ENCODE measurements at places on chromosomes 4 and X. TPM values are rescaled to one million over a fixed set of nuclear protein-coding genes. Genes with fewer than 3 reads are reported as not detected.

GRCh38 chrX:114962209-114962608 lies 55.2 kb downstream of the IL13RA2 start:
- no peaks in the 10 kb centered on the region for H3K36me3 ChIP-seq
- H3K4me1 ChIP-seq, result no peaks in the 10 kb centered on the region
- no peak overlapping the region for H3K27ac ChIP-seq
- H3K27me3 ChIP-seq, result no peaks in the 10 kb centered on the region
- H3K4me3 ChIP-seq, result no peak overlapping the region

GRCh38 chrX:120604361-120604782 lies 471 bp downstream of the MCTS1 start:
- no peaks in the 10 kb centered on the region for H3K36me3 ChIP-seq
- H3K27ac ChIP-seq, result peak overlapping the region; percentile 89
- H3K4me3 ChIP-seq, result peak overlapping the region; percentile 73
- peak; percentile 5 for DNase-seq
- peaks cover 22% of the 10 kb centered on the region for H3K4me1 ChIP-seq
- H3K27me3 ChIP-seq, result no peaks in the 10 kb centered on the region

- no peak for DNase-seq
- no peak overlapping the region for H3K27ac ChIP-seq
- no peak overlapping the region for H3K4me3 ChIP-seq
- peaks cover 10% of the 10 kb centered on the region for H3K4me1 ChIP-seq
- no peaks in the 10 kb centered on the region for H3K27me3 ChIP-seq
These were observed 139.3 kb downstream of the GPR143 start for GRCh38 chrX:9626379-9626778.

GRCh38 chr4:168646001-168646768 lies 149.3 kb downstream of the PALLD start:
- H3K4me1 ChIP-seq, result no peaks in the 10 kb centered on the region
- DNase-seq, result no peak
- H3K27me3 ChIP-seq, result no peaks in the 10 kb centered on the region
- no peak overlapping the region for H3K4me3 ChIP-seq

DNA sequence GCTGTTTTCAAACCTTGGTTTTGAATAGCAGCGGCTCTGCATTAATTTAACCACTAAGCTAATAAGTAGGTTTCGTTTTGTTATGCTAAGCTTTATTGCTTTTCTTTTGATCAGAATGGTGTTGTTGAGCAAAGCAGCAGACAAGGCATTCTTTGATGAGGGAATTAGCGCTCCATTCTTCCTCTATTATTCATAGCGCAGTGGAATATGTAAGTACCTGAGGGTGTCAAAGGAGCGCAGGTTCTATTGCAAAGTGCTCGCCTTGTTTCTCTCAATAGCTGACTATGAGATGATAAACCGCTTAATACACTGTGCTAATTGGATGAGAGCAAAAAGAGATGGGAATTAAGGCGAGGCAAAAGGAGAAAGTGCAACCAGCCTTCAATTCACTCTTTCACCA lies 16.3 kb downstream of the ARX start:
- H3K27ac ChIP-seq, result no peak overlapping the region
- DNase-seq, result no peak
- no peaks in the 10 kb centered on the region for H3K36me3 ChIP-seq
- peaks cover 11% of the 10 kb centered on the region for H3K4me1 ChIP-seq
- H3K27me3 ChIP-seq, result no peaks in the 10 kb centered on the region

- no peaks in the 10 kb centered on the region for H3K36me3 ChIP-seq
- H3K27me3 ChIP-seq, result peaks cover 18% of the 10 kb centered on the region
These were observed 22.5 kb upstream of the TRIM2 start for GRCh38 chr4:153181700-153182099.

DNA sequence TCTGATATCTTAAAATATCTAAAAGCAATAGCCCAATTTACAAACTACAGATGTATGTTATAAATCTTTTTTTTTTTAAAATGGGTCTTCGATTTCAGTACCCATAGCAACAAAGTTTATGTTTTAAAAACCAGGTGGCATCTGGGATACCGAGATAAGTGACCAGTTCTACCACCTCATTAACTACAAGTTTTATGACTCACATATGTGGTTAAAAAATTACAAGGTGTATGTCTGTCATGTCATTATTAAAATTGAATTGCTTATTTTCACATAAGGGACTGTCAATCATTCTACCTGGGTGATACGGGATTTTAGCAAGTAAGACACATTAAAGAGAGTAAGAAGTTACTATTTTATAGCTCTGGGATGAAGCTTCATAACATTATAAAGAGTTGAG lies 192.0 kb upstream of the ETNPPL start:
- no peaks in the 10 kb centered on the region for H3K36me3 ChIP-seq
- no peaks in the 10 kb centered on the region for H3K4me1 ChIP-seq
- H3K4me3 ChIP-seq, result no peak overlapping the region
- H3K27me3 ChIP-seq, result no peaks in the 10 kb centered on the region
- DNase-seq, result no peak
- no peak overlapping the region for H3K27ac ChIP-seq

DNA sequence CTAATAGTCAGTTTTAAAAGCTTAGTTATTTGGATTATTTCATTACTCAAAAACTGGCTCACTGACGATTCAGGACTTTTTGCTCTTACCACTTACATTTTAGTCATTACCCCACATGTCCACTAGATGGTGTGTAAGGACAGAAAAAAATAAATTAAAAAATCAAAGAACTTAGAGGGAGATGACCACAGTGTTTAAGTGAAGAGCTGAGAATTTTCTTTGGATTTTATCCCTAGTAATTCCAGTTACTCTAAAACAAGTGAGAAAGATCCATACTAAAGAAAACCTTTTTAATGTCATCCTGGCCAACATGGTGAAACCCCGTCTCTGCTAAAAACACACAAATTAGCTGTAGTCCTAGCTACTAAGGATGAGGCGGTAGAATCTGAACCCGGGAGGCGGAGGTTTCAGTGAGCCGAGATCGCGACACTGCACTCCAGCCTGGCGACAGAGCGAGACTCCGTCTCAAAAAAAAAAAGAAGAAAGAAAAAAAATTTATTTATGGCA lies 26.4 kb upstream of the TMPRSS11B start:
- peak; percentile 56 for DNase-seq
- H3K27me3 ChIP-seq, result no peaks in the 10 kb centered on the region
- no peak overlapping the region for H3K4me3 ChIP-seq
- no peak overlapping the region for H3K27ac ChIP-seq

GRCh38 chrX:31093639-31093975 lies 21.8 kb upstream of the FTHL17 start:
- no peaks in the 10 kb centered on the region for H3K36me3 ChIP-seq
- no peak for DNase-seq
- no peak overlapping the region for H3K4me3 ChIP-seq
- no peaks in the 10 kb centered on the region for H3K27me3 ChIP-seq

DNA sequence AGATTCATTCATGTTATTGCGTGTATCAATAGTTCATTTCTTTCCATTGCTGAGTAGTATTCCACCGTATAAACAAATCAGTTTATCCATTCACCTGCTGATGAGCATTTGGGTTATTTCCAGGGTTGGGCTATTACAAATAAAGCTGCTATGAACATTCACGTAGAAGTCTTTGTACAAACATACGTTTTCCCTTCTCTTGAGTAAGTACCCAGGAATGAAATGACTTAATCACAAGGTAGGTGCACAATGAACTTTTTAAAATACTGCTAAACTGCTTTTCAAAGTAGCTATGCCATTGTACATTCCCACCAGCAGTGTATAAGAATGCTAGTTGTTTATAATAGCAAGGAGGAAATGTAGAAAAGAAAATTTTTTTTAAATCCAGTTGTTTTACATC lies 35.9 kb downstream of the SYTL4 start:
- H3K36me3 ChIP-seq, result no peaks in the 10 kb centered on the region
- peak; percentile 5 for DNase-seq

TLR8 gene
- total RNA-seq, result not detected

FAM9B gene
- not detected for total RNA-seq

TMEM156 gene
- not detected for total RNA-seq

All from HepG2 (cell line).